ENCODE measurements at places on chromosomes 16 and 17.

- DNase-seq: no peak
Observed at GRCh38 chr16:58756650-58757332, 22.7 kb upstream of the GOT2 start.

- DNase-seq: no peak
Observed at GRCh38 chr16:19672378-19672777, 45.6 kb downstream of the KNOP1 start.

DNA sequence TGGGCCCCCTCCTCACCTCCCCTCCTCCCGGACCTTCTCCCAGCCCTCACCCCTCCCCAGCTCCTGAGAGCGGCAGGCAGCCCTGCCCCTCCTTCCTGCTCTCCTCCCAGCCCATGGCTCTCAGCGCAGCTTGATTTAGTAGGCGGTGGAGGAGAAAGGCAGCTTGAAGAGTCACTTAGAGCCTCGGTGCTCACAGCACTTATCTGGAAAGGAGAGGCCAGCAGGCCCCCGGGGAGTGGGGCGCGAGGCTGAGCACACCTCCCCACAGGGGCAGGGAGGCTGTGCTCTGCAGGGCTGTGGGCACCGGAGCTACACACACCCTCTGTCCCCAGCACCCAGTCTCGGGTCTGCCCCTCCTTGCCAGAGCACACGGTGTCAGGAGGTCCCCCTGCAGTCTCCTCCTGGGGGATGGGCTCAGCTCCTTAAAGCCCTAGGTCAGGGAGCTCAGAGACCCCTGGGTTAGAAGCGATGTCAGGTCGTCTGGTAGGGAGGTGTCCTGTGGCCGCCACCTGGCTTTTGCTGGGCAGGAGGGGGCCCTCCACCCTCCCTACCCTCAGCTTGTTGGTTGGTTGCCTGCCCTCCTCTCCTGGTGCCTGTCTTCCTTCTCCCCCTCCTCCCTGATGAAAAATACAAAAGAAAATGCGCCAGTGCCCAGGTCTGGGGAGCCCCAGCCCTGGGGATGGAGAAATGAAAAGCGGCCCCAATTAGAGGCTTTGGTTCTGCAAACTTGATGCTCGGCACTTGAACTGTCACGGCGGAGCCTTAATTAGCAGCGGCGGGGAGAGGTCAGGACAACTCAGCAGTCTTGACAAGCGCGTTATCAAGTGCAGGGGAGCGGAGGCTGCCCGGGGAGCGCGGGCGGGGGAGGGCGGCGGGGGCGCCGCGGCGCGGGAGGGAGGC lies 151.1 kb upstream of the GSE1 start:
- peak; percentile 86 for DNase-seq

- peak; percentile 86 for DNase-seq
Observed at GRCh38 chr16:75256696-75257343, 5.4 kb upstream of the BCAR1 start.

DNA sequence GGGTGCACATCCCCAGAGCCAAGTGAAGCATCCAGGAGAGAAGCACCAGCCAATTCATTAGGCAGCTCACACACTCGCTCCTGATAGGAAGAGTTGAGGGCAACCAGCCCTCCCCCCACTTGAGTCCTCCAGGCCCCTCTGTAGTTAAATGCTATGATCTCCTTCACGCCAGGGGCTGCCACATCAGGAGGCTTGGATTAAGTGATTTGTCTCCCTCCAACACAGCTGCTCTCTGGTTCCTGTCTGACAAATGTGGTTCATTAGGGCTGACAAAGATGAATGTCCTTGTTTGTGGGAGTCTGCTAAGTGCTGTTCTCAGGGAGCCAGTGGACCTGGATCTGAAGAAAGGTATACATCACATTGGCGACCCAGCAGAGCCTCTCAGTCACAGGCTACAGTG lies 94.5 kb upstream of the WSCD1 start:
- DNase-seq: no peak

DNA sequence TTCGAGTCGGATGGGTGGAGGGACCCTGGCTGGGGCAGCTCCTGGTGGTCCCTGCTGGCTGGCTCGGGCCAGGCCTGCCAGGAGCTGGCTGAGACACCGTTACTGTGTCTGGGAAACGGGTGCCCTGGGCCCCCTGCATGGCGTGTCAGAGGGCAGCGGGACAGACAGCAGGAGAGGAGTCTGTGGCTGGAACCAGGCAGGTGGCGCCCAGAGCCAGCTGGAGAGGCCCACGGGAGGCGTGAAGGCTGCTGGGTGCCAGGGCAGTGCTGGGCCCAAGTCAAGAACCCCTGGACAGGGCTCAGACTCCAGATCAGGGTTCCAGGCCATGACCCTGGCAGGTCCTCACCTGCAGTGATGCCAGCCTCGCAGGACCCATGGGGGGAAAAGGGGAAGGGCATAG lies 16.6 kb downstream of the SOX8 start:
- DNase-seq: no peak

- DNase-seq: no peak
Observed at GRCh38 chr16:9039210-9039609, 52.2 kb upstream of the HAPSTR1 start.

GRCh38 chr16:48008011-48008525 lies 147.7 kb downstream of the ABCC12 start:
- no peak for DNase-seq

DNA sequence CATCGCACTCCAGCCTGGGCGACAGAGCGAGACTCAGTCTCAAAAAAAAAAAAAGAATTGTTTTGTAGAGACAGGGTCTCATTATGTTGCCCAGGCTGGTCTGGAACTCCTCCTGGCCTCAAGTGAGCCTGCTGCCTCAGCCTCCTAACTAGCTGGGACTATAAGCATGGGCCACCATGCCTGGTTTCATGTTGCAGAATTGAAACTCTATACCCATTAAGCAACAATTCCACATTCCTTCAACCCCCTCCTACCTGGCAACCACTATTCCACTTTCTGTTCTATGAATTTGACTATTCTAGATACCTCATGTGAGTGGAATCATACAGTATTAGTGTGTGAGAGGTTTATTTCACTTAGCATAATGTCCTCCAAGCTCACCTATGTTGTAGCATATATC lies 24.5 kb downstream of the RNF135 start:
- DNase-seq: no peak

DNA sequence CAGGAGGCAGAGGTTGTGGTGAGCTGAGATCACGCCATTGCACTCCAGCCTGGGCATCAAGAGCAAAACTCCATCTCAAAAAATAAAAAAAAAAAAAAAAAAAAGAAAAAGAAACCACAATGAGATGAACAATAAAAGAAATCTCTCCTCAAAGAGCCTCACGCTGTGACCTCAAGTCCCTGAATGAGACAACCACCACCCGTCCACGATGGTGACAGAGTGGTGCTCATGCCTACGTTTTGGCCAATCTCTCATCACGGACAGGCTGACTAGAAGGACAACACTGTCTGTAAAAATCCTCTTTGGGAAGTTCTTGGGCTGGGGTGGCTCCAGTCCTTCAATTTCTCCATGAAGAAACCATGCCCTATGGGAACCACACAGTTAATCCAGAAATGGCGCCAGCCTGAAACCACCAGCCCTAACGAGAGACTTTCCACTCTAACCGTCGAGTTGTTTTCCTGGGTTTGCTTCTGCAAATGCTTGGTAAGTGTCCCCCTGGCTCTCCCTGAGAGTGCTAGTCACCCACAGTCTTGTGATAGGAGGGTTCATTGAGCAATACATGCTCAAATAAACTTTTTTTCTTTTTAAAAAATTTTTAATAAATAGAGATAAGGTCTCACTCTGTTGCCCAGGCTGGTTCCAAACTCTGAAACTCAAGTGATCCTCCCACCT lies 15.0 kb upstream of the PRSS27 start:
- no peak for DNase-seq

DNA sequence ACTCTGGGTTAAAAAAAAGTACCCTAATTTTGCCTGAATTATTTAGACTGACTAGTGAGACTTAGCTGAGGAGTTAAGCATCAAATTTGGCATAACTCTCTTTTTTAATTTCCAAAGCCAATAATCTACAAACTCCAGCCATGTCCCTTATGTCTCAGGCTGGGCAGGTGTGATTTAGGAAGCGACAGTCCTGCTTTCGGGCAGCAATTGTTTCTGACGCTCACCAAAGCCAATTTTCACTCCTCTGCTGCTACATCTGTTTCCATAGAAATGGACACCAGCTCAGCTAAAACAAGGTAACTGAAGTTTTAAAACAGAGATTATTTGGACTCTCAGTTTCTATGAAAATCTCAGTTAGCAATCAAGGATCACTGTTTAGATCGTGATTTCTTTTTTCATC lies 338.7 kb downstream of the ABCC12 start:
- DNase-seq: no peak

GRCh38 chr17:53454337-53454736 lies 368.4 kb upstream of the KIF2B start:
- DNase-seq: no peak

GRCh38 chr17:409308-409847 lies 56.8 kb upstream of the RPH3AL start:
- DNase-seq: no peak

DNA sequence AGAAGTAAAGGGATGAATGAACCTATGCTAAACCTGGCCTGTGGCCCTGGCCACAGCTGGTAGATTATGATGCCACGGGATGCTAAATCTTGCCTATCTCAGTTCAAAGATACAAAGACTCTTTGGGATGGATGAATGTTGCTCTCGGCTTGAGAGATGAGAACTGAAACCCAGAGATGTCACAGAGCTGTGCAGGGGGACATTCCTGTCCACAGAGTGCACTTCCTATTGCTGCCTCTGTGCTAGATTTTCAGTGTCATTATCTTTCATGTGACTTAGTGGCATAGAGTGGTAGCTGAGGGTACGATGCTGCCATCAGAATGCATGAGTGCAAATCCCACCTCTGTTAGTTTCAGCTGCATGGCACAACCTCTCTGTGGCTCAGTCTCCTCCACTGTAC lies 2.3 kb upstream of the MT1M start:
- DNase-seq: peak; percentile 54

GRCh38 chr17:50550661-50551432 lies 3.9 kb downstream of the SPATA20 start:
- DNase-seq: peak; percentile 95

GRCh38 chr17:67559381-67559966 lies 158.3 kb upstream of the NOL11 start:
- DNase-seq: no peak

- no peak for DNase-seq
Observed at GRCh38 chr17:48960834-48961515, 7.4 kb downstream of the GIP start.

DNA sequence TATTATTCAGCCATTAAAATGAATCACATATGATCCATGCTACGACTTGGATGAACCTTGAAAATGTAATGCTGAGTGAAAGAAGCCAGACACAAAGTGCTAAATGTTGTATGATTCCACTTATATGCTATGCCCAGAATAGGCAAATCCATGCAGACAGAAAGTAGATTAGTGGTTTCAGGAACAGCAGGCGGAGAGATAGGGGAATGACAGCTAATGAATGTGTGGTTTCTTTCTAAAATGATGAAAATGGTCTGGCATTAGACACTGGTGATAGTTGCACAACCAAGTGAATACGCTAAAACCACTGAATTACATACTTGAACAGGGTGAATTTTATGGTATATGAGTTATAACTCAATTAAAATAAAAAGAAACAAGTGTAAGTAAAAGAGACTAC lies 121.8 kb upstream of the NOG start:
- DNase-seq: no peak

- DNase-seq: no peak
Observed at GRCh38 chr17:8490256-8491023, 54.8 kb downstream of the NDEL1 start.

GRCh38 chr16:53980675-53981074 lies 276.7 kb downstream of the FTO start:
- DNase-seq: no peak

DNA sequence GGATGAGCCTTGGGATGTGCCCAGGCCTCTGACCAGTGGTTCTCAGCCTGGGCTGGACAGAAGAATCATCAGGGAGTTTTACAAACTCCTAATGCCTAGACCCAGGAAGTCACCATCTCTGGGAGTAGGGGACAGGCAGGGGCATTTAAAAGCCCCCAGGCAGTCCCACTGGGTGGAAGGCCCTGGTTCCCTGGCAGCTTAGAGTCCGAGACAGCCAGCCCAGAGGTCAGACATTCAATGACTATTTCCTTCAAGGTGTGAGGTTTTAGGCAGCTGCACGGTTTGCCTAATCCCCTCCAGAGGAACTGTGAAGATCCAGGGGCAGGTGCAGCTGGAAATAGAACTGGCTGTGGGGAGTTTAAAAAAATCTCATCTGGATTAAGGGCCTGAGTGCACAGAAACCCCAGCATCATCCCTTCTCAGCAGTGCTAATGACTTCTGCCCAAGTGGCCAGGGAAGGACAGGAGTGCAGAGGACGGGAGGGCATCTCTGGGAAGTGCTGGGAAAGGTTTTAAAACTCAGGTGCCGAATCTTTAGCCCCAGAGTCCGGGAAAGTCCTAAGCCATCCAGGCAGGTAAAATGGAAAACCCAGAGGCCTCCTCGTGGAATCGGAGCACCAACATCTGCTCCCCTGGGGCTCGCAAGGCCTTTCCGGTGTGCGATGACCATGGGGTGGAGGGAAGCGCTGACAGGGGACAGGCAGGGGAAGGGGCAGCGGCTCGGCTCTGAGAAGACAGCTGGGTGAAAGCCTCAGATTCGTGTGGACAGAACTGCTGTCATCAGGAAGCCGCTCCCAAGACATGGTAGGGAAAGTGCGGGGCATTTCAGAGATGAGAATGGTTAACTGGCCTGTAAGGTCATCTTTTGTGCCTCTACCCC lies 1.5 kb upstream of the LGALS3BP start:
- DNase-seq: no peak

DNA sequence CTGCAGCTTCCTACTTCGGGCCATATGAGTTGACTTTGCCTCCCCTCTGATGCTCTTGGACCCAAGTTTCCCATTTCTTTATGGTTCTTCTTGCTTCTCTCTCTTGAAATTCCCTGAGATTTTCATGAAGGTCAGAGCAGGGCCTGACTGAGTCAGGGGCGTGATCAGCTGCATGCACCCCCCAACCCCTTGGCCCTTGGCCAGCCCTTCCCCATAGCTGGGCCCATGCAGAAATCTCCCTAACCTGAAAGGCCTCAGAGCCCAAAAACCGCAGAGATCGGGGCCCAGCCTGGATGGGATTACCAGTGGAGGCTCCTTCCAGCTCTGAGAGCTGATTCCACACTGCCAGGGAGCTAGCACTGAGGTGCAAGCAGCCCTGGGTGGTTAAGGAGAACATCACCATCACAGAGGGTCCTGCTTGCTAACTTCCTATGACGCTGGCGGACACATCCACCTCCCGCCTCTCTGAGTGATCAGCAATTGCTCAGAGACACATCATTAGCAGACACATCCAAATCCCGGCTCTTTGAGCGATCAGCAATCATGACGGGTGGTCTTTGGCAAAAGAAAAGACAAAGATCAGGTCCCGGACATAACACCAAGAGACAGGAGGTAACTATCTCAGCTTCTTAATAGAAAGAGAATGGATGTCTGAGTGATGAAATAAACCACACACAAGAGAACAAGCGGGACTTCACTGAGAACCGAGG lies 161.5 kb downstream of the C16orf78 start:
- DNase-seq: no peak
